ENCODE measurements at places on chromosomes 3 and 15.

DNA sequence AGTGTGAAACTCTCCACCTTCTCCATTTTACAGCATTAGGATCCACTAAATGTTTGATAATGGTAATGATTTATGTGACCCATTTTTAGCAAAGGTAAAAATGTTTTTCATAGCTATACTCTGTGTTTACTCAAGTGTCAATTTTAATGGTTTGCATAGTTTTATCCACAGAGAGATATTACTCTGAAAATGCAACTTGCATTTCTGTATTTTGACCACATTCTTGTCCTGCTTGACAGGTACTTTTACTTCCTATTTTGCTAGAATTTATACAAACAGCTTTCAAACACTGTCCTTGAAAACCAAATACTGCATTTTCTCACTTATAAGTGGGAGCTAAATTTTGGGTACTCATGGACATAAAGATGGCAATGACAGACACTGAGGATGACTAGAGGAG is 62.9 kb downstream of the SERPINI1 start:
- DNase-seq, result no peak

DNA sequence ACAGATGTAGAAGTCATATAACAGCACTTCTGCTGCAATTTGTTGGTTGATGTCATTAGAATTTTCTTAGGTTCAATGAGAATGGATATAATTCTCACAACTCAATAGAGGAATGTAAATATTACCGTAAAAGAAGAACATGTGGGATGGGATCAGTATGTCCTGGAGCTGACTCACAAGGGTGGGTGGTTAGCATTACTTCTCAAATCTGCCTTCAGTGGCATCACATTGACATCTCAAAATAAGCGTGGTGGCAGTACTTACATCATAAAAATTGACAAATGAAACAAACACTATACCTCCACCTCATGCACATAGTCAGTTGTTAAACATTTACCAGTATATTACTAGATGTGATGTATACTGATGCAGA is 1068.0 kb upstream of the CADM2 start:
- DNase-seq, result no peak

GRCh38 chr3:159854500-159855124 is 134.0 kb upstream of the IL12A start:
- no peak for DNase-seq

DNA sequence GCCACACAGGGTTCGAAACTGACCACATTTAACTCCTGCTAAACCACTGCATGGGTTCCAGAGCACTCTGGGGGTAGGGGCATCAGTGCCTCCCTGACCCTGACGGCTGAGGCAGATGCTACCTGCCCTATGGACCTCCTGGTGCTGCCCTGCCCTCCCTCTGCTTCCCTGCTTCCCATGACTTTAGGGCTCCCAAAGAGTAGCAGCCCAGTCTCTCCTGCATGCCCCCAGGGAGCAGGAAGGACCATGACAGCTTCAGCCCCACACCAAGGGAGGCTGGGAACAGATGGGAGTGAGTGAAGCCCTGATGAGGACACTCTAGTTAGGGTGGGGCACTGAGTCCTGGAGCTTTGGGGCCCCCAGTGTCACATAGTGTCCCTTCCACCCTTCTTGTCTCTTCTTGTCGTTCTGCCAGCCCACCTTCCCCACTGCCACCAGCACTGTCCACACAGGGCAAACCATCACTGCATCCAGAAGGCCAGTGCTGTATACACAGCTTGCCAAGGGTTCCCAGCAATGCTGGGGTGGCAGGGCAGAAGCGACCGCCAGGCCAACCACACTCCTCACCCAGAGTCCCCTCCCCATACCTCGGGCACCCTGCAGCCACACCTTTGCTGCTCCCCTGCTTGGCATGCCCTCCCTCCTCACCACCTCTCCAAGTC is 31.0 kb downstream of the SRPRB start:
- no peak for DNase-seq

DNA sequence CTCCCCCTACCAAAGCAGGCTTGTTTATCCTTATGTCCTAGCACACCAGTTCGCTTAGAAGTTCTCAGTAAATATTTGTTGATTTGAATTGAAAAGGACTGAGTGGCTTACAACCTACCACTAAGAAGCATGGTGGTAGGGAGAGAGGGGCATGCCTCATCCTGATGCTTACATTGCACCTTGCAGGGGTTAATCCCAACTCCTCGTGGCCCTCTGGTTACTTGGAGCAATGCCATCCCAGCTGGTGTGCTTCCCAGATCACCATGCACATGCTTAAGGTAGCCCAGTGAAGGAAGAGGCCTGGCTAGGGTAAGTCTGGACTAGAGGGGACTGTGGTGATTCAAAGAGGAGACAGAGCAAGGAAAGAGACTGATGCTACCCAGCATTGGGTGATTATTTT is 253.3 kb downstream of the CLSTN2 start:
- no peak for DNase-seq

GRCh38 chr3:89946884-89947283 is 839.5 kb downstream of the EPHA3 start:
- DNase-seq, result no peak

- DNase-seq, result no peak
These were observed 404.4 kb downstream of the VPS13C start for GRCh38 chr15:61655881-61656280.

GRCh38 chr3:38111696-38112377 is 25.1 kb downstream of the ACAA1 start:
- DNase-seq, result no peak

GRCh38 chr15:58015565-58015964 is 49.9 kb downstream of the ALDH1A2 start:
- DNase-seq, result no peak

- no peak for DNase-seq
These were observed 66.0 kb downstream of the ST6GAL1 start for GRCh38 chr3:186996356-186996755.

DNA sequence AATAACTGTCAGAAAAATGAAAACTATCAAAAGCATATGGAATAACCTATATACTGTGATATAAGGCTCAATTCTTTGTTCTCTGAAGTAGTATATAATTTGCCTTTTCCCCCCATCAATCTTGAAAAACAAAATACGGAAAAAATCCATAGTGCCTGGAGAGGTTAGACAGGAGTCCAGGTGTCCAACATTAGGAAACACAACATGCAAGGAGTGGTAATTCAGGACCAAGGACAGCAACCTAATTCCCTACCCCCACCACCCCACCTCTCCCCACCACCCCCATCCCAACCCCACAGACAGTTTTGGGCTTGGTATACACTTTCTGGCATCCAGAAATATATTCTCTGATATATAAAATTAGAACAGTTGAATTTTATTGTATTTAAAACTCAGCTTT is 55.1 kb upstream of the SLC25A26 start:
- no peak for DNase-seq

DNA sequence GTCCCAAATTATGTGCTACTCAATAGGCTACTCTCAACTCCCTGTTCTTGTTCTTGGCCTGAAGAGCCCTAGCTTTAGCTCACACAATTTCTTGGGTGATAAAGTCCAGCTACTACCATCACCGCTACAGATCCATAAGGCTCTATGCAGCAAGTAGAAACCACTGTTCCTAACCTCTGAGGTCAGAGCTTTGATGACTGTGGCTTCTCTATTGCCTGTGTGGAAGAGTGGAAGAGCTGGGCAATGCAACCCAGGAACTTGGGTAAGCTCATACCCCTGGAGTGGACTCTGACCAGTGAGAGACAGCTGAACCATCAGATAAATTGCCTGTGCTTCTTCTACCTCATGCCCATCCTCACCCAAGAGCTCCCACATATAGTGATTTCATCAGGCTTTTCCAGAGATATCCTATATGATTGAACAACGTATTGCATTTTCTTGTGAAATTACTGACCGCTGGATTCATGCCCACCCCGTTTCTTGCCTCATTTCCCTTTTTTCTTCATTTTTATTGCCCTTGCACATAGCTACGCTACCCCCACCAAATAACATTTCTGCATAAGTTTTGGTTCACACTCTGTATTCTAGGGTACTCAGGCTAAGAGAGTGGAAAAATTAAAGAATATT is 172.3 kb upstream of the MBNL1 start:
- DNase-seq, result no peak

- DNase-seq, result no peak
These were observed 9.2 kb upstream of the SEMA4B start for GRCh38 chr15:90191794-90192509.

- DNase-seq, result no peak
These were observed 43.9 kb downstream of the GABRA5 start for GRCh38 chr15:26910715-26911114.

GRCh38 chr15:80739919-80740318 is 39.3 kb upstream of the CEMIP start:
- DNase-seq, result no peak

GRCh38 chr3:111496894-111497559 is 45.0 kb upstream of the CD96 start:
- DNase-seq, result no peak

GRCh38 chr3:55066551-55067047 is 138.7 kb upstream of the LRTM1 start:
- no peak for DNase-seq

All from GM12891 (cell line).